ENCODE measurements at places on chromosomes 3 and 15.

DNA sequence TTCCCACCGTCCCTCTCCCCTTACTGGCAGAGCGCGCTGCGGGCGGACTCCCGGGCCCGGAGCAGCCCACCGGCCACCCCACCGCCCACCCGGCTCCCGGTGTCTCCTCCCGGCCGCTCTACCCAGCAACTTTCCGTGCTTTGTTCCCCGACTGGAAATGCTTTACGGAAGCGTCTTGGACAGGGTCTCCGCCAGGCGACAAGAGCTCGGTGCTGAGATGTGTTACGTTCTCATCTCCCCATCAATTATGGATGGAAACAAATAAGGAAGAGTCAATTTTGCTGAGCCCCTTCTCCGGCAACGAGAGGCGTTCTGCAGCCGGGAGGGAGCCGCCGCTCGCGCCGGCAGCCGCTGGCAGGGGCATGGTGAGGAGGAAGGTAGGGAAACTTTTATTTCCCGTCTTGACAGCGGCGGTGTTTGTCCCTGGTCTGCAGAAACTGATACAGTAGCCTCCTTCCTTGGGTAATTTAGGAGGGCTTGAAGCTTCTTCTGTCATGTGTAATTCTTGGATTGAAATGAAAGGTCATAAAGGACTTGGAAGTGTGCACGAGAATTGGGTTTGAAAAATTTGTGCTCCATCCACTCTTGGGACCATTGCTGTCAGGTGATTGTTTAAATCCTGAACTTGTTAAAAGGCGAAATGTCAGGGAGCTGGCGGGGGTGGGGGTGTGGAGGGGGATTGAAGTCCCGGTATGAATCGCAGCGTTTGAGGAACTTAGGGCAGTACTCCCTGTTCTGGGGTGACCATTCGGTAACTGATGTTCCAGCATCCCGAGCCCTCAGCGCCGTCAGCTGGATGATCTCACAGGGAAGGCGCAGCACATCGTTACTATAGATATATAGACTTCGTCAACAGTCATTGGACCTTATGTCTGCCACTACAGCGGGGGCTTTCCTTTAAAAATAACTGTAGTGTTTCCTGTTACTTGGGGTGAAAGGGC lies 1.5 kb downstream of the SEMA6D start:
- DNase-seq = peak; percentile 68

DNA sequence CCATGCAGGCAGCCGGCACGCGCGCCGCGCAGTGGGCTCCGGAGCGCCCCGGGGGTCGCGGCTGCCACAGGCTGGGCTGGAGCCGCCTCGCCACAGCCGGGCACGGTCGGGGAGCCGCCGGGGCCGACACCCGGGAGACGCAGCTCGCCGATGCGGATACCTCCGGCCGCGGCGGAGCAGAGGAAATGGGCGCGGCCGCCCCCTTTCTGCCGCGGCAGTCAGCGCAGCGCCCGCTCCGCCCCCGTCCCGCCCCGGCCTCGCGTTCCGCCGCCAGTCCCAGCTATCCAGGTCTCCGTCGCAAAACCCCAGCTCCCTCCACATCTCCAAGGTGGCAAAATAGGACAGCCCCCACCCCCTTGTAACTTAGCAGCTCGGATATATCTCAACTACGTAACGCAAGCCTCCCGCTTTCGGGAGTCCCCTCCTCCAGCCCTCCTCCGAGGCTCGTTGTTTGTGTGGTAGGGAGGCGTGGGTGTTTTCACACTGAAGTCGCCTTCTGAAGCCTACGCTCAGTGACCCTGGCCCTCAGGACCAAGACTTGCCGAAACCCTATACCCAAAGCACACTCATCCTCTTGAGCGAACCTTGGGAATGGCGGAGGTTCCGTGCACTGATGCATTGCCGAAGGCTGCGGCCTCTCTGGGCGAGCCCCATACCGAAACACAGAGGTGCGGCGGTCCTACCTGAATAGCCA lies at the start of gene SH3BP5:
TSS of gene SH3BP5 (minus strand) at position 182 of the 694 bp plus-strand sequence. CDS start at position 4, 178 bp downstream.
- peak; percentile 90 for DNase-seq

DNA sequence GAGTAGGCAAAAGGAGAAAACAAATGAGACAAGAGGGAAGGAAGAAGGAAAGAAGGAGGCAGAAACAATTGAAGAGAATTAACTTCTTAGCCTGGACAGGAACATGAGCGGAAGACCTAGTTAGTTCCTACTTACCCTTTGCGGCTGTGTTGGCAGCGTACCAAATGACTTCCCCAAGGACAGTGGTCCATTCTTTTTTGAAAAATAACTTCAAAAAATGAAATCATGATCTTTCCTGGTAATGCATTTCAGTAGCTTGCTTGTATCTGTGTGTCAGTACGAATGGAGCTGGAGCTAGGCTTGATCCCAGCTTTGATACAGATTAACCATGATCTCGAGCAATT lies 41.5 kb upstream of the CFAP161 start:
- no peak for DNase-seq

- DNase-seq = no peak
Measured at GRCh38 chr15:96076350-96076749, 254.2 kb upstream of the NR2F2 start.
